ENCODE measurements at places on chromosomes 1 and 21. TPM values are rescaled to one million over a fixed set of nuclear protein-coding genes. Genes with fewer than 3 reads are reported as not detected.

TOMM40L gene
- polyA plus RNA-seq: 18.0 TPM

OR2T35 gene
- not detected for polyA plus RNA-seq

GRCh38 chr1:27563591-27564471 lies 40.1 kb downstream of the AHDC1 start:
- no peak for DNase-seq

DNA sequence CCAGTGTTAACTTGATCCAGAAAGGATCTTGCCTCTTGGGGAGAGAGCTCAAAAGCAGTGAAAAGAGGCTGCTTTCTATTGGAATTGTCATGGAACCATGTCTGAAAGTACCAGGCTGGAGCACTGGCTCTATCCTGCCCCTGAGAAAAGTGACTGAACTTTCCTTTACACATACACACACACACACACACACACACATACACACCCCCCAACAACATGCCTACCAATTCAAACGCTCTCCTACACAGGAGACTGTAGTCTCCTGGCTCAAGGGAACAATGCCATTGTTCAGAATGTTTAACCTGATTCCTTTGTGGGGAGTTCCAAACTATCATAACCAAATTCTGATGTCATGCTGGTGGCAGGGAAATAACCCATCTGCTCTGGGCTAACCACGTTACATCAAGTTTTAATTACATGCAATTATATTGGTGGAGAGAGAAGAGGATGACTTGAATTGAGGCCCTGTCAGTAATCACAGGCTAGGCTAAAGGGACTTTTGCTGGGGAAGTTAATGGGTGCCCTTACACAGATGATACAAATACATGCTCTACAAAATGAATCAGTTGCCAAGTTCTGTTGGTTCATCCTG lies 52.3 kb upstream of the DUSP10 start:
- peak; percentile 88 for DNase-seq

DNA sequence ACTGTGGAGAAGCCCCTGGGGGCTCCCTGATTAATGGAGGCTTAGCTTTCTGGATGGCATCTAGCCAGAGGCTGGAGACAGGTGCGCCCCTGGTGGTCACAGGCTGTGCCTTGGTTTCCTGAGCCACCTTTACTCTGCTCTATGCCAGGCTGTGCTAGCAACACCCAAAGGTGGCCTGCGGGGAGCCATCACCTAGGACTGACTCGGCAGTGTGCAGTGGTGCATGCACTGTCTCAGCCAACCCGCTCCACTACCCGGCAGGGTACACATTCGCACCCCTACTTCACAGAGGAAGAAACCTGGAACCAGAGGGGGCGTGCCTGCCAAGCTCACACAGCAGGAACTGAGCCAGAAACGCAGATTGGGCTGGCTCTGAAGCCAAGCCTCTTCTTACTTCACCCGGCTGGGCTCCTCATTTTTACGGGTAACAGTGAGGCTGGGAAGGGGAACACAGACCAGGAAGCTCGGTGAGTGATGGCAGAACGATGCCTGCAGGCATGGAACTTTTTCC lies 24.8 kb downstream of the PCSK9 start:
- no peak for DNase-seq

DNA sequence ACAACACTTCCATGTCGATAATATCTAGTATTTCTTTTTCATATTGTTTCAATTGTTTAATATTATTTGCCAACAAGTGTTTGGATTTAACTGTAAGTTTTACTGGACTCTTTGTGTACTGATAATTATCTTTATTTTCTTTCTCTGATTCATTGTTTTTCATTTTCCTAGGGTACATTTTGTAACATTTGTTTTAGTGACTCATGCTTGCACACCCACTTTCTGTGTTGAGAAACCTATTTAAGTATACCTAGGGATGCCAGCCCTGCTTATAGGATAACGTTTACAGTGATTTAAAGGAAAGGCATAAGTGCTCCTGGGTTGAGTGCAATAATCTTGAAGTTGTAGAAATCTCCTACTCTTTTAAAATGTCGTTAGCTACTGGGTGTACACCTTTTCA lies 1386.0 kb upstream of the ADGRL4 start:
- DNase-seq: peak; percentile 79

DNA sequence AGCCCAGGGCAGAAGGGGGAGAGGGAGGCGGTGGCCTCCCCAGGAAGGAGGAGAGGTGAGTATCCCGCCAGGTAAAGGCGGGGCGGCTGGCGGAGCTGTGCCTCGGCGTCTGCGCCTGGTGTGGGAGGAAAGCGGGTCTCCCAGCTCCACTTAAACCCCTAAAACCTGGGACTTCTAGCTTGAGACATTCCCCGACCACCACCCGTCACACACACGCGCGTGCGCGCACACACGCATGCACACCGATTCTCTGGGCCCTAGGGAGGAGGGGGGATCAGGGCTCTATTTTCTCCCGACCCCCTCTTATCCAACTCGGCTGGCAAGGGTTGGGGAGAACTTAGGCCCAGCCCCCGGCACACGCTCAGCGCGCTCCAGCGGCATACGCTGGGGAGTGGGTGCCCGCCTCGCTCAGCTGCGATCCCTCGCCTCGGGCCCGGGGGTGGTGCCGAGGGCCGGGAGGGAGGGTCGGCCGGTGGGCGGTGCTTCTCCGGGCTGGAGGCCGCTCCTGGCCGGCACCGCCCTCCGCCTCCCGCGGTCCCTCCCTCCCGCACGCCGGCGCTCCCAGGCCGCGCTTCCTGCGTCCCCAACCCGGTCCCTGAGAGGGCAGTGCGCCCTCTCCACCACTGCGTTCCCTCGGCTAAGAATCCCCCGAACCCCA lies at the start of gene TMEM51:
Gene TMEM51, plus strand, starts transcription at position 564 of the 658 bp plus-strand sequence. CDS start 61,341 bp downstream, outside the sequence.
- DNase-seq: peak; percentile 83

- no peak for DNase-seq
Observed at GRCh38 chr1:101139821-101140718, 96.7 kb upstream of the S1PR1 start.

- no peak for DNase-seq
Observed at GRCh38 chr1:99996951-99997350, 27.2 kb downstream of the SLC35A3 start.

- no peak for DNase-seq
Observed at GRCh38 chr1:224639426-224639975, 23.4 kb downstream of the CNIH3 start.

- DNase-seq: no peak
Observed at GRCh38 chr1:173867141-173867752, 542 bp downstream of the GAS5 start.

- DNase-seq: no peak
Observed at GRCh38 chr1:152899883-152900282, 8.5 kb upstream of the IVL start.
